ENCODE measurements at places on chromosomes 16 and 17.
A peak's percentile ranks its signal among the peaks of the same experiment; 100 is the strongest.

DNA sequence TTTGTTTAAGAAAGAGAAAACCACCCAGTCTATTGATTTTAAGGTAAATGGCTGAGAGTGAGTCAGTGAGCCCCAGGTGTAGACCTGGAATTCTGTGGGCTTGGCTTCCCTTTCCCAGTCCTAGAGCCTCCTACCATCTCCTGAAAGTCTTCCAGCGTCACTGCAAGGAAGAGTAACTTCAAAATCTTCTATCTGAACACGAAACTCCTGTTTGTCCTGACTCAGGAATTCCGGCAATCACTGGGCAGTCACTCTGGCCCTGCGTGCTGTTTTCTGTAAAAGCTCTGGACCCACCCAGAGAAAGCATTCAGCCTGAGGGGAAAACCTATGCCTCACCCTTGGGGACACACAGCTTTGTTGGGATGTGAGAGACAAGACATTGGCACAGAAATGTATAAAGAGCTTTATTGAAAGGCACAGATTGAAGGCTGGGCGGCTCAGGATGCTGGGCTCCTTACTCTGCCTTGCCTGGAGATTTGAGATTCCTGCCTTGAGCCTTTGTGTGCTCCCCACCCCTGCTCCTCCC lies 15.9 kb downstream of the MINK1 start:
- no peak for DNase-seq

DNA sequence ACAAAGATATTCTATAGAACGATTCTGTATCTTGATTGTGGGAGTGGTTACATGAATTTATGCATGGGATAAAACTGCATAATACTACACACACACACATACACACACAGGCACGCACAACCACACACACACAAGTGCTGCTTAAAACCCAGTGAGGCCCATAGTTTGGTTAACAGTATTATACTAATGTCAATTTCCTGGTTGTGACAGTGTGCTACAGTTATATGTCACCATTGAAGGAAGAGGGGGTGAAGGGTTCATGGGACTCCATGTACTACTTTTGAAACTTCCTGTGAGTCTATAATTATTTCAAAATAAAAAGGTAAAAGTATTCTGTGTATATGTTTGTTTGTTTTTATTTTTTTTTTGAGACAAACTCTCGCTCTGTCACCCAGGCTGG lies 8.1 kb downstream of the ZC3H7A start:
- DNase-seq = no peak

DNA sequence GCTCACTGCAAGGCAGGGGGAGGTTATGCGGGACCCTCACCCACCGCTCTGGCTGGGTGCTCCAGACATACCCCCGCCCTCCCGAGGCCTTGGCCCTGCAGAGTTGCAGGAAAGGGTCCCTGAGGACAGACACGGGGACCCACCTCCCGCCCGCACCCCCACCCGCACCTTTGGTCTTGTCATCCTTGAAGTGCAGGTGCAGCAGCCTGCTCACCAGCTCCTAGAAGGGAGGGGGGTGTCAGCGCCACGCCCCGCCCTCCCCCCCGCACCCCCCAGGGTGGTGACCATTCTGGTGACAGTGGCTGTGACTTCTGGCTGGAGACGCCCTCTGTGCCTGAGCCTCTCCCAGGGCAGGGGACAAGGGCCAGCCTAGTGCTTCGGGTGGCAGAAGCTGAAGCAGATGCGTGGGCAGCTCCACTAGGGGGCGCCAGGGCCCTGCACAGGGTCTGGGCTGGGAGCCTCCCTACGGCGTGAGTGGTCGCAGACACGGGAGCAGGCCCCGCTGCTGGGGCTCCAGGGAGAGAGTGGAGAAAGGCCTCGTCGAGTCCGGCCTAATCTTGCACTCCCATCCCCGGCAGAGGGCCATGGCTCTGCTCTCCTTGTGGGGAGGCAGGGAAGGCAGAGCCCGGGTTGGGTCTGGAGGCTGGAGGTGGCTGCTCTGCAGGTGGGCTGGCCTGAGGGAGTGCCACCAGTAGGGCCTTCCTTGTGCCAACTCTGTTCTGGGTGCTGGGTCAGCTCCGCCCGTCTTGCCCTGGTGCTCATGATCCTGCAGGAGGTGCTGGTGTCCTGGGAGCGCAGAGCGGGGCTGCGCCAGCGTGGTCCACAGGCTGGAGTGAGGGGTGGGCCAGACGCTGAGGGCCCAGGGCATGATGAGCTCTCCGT lies 2.7 kb downstream of the CENPX start:
- peak; percentile 69 for DNase-seq

- DNase-seq = no peak
These were observed 1.4 kb downstream of the PRSS8 start for GRCh38 chr16:31134091-31134571.

GRCh38 chr17:7045492-7046126 lies 1.7 kb upstream of the SLC16A11 start:
- no peak for DNase-seq

GRCh38 chr16:79690159-79690558 lies 89.6 kb upstream of the MAF start:
- no peak for DNase-seq

DNA sequence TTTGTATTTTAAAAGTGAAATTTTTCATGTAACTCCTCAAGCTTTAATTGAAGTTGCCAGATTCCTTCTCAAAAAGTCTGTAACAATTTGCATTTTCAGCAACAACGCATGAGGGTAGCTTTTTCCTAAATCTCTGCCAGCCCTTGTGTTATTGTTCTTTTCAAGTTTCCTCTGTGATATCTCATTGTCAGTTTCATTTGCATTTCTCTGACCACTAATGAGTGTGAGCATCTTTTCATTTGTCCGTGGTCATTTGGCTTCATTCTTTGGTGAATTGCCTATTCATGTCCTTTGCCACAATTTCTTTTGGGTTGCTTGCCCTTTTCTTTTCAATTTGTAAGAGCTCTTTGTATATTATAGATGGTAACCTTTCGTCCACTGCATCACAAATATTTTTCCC lies 68.0 kb upstream of the NKD1 start:
- no peak for DNase-seq

GRCh38 chr16:67881621-67882161 lies 3.0 kb upstream of the NRN1L start:
- DNase-seq = no peak

DNA sequence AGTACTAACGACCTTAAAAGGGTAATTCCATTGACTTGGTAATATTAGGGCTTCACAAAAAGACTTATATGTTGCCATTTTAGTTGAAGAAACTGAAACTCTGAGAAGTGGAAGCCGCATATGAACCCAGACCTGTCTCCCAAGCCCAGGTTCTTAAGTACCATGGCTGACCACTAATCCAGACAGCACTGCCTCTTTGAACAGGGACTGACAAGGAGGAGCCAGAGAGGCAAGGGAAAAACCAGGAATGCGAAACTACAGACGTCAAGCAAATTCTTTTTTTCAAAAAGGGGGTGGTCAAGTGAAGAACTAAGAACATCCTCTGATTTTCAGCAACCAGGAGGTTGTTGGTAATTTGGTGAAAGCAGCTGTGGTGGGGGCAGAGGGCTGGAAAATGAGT lies 15.2 kb downstream of the CYB5D1 start:
- DNase-seq = no peak

DNA sequence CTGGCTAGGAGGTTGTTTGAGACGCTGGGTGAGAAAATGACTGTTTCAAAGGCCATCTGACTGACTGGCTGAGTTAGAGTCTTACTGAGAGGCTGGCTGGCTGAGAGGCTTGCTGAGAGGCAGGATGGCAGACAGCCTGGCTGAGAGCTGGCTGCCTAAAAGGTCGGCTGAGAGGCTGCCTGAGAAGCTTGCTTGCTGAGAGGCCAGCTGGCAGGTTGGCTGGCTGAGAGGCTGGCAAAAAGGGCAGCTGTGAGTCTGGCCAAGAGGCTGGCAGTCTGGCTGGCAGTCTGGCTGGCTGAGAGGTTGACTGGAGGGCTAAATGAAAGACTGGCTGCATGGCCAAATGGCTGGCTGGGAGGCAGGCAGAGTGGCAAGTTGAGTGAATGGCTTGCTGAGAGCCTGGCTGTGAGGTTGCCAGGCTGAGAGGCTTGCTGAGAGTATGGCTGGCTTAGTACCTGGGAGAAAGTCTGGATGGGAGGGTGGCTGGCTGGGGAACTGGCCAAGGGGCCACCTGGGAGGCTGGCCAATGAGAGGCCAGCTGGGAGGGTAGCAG lies 35.3 kb upstream of the ACSM2B start:
- no peak for DNase-seq

- no peak for DNase-seq
These were observed 33.9 kb upstream of the SEC14L1 start for GRCh38 chr17:77106874-77107358.

GRCh38 chr17:50520483-50520882 lies 12.1 kb upstream of the EPN3 start:
- no peak for DNase-seq

GRCh38 chr17:10295728-10296343 lies 77.0 kb downstream of the MYH13 start:
- peak; percentile 25 for DNase-seq

GRCh38 chr16:76278086-76278485 lies 885 bp downstream of the CNTNAP4 start:
- DNase-seq = no peak

- peak; percentile 65 for DNase-seq
These were observed 7.9 kb upstream of the PAM16 start for GRCh38 chr16:4358831-4359561.

DNA sequence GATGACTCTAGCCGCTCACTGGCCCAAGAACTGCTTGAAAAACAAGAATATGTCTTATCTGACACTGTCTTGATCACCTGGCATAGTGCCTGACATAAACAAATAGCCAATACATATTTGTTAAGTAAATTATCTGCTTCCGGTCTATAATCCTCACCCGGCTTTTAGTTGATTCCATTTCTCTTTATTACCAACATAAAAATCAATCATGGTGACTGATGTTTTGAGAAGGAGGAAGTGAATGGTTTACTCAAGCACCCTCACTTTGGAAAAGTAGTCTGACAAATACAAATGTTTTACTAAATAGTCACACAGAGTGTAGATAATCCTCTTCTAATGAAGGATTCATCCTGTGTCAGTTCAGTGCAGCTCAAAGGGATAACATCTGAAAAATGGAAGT lies 47.0 kb downstream of the SKAP1 start:
- DNase-seq = no peak

DNA sequence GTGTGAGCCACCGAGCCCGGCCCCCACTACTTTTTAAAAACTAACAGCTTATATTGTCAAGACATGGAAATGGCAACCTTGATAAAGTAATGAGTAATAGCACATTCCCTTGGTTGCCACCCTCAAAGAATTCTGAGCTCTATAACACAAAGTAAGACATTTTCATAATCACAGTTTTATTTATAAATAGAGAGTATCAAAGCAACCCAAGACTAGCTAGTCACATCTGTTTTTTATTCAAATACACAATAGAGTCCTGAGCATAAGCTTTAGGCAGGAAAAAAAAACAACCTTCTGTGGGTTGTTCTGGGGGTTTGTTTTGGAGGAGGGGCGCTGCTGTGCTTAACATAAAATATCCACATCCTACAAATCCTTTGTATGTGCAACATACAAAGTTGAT lies 68.7 kb downstream of the CEP95 start:
- no peak for DNase-seq

GRCh38 chr16:8589900-8590688 lies at the start of gene TMEM114:
TSS of gene TMEM114 (minus strand) at chr16:8590511. CDS start at chr16:8589838, 673 bp downstream.
- DNase-seq = no peak

DNA sequence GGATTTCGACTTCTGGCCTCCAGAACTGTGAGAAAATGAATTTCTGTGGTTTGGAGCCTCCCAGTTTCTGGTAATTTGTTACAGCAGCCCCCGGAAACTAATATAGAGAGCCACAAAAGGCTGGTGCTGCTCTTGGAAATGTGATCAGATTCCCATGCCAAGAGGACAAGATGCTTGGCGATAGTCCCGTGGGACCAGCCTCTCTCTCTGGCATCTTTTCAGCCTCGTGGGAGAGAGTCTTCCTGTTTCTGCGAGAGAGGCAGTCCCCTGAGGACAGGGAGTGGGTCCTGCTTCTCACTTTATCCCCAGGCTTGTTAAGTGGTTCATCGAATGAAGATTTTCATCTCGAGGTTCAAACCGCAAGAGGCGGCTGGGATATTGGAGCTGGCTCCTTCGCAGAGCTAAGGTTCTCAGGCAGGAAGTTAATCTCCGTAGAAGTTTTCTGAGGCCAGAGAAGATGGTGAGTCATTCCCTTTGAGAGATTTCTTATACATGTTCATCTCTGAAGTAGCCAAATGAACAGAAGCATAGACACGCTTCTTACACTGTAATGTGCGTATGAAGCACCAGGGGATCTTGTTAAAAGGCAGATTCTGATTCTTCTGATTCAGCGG lies 211.6 kb upstream of the SDK2 start:
- no peak for DNase-seq

DNA sequence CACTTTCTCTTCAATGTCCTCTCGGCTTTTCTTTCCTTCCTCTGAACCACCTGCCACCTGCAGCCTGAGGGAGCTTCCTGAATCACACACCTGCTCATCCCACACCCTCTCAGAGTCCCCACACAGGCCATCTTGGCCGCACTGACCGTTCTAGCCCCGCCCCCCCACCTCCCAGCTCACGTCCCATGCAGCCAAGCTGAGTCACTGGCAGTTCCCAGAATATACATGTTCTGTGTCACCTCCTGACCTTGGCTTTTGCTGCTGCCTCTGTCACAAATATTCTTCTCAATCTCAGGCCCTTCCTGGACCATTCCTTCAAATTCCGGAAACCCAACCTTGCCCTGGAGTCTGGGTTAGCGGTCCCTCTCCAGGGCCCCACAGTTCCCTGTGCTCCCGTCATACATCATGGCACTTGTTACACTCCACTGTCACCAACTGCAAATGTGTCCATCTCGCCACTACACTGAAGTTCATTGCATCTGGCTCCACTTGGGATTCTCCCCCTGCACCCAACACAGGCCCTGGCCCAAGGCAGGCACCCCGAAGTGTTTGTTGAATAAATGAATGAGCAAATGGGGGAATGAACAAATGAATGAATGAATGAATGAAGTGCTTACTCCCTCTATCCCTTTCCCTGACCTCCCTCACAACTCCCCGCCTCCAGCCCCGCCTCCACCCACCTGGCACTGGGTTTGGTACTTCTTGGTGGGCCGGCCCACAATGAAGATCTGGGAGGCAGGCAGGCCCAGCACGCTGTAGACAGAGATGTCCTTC lies 12.8 kb downstream of the PIMREG start:
- DNase-seq = no peak

DNA sequence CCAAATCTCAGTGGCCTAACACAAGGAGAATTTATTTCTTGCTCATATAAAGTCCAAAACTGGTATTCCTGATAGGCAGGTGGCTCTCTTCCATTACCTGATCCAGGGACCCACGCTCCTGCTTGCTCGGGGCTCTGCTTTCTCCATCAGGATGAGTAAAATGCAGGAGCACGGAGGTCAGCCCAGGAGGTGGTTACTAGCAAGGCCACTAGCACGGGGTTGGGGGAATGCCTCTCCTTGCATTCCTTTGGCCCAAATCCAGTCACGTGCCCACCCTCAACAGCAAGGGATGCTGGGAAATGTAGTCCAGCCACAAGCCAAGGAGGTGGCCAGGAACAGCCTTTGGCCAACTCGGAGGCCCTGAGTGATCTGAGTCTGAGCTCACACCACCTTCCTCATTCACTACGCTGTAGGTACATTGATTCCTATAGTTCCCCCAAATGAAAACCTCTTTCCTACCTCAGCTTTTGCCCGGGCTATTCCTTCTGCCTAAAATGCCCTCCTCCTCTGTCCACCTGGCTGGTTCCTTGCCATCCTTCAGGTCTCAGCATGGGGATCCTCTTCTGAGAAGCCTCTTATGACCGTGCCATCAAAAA lies 38.3 kb upstream of the HAPSTR1 start:
- DNase-seq = no peak

DNA sequence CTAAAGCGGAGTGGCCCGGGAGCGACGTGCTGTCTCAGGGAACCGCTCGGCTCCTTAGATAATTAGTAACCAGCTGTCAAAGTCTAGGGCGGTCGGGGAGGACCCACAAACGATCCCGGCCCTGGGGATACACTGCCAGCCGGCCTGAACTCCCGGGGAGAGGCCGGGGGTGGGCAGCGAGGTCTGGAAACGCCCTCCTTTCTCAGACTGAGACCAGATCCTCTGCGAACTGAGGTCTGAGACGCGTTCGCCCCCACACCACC lies 1.3 kb downstream of the HNF1B start:
- no peak for DNase-seq
